HFFc6 (cell line): ENCODE measurements at places on chromosomes 7 and 10.

- DNase-seq = no peak
Observed at GRCh38 chr10:15672469-15672868, 47.3 kb downstream of the ITGA8 start.

DNA sequence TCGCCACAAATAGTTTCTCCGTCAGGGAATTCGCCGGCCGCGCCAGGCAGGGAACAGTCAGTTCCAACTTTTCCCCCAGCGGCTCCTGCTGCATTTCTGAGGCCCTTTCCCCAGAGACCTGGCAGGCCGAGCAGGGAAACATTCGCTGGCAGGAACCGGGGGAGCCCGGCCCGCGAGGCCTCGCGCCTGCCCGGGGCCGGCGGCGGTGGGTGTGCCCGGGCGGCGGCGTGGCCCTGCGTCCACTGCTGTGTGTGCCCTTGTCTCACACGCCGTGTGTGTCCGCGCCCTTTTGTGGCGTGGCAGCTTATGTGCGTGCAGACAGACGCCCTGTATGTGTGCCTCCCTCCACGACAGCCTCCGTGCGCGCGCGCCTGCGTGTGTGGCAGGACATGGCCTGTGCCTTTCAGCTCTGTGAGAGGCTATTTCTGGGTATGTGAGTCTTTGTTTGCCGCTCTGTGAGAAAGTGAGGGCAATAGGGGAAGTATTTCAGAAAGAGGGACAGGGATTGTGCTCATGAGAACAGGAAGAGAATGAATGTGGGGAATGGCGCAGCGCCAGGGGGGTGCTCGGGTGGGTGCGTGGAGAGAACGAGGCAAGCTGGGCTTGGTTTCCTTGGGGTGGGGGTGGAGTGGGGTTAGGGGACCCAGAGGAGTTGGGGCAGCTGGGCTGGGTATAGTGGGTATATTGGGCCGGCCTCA lies 689 bp upstream of the SMARCD3 start:
- DNase-seq = peak; percentile 69

GRCh38 chr10:90889636-90890035 lies 17.9 kb downstream of the RPP30 start:
- no peak for DNase-seq

DNA sequence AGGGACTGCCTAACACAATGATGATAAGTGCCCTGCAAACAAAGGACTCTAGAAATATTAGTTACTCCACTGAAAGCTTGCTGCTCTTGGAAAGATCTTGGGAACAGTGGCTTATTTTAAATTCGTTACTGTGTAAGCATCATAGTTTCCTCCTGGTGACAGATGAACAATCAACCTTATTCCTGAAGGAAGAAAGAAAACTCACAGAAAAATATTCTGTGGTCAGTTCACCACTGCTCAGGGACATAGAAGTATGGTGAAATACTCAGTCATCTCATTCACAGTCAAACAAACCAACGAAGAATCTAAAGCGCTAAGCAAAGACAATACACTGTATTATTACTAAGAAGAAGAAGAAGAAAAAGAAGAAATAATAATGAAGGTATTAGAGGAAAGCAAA lies 27.8 kb downstream of the MKX start:
- DNase-seq = no peak

DNA sequence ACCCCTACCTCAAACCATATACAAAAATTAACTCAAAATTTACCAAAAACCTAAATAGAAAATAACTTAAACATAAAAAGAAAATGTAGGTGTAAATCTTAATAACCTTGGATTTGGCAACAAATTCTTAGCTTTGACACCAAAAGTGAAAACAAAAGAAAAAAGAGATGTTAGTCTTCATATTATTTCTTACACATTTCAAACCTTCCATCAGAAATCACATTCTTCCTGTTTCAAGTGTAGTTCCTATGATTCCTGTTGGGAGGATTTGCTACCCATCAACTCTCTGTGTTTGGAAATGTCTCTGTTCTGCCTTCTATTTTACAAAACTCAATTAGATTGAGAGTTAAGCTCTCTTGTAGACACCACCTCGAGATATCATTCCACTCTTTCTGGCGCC lies 62.0 kb downstream of the GNA12 start:
- no peak for DNase-seq
